ENCODE measurements at places on chromosomes 4 and X.

GRCh38 chr4:13169731-13170525, 314.2 kb downstream of the RAB28 start:
- no peak for DNase-seq

- no peak for DNase-seq
Measured at GRCh38 chrX:109685656-109686078, 47.4 kb downstream of the ACSL4 start.

DNA sequence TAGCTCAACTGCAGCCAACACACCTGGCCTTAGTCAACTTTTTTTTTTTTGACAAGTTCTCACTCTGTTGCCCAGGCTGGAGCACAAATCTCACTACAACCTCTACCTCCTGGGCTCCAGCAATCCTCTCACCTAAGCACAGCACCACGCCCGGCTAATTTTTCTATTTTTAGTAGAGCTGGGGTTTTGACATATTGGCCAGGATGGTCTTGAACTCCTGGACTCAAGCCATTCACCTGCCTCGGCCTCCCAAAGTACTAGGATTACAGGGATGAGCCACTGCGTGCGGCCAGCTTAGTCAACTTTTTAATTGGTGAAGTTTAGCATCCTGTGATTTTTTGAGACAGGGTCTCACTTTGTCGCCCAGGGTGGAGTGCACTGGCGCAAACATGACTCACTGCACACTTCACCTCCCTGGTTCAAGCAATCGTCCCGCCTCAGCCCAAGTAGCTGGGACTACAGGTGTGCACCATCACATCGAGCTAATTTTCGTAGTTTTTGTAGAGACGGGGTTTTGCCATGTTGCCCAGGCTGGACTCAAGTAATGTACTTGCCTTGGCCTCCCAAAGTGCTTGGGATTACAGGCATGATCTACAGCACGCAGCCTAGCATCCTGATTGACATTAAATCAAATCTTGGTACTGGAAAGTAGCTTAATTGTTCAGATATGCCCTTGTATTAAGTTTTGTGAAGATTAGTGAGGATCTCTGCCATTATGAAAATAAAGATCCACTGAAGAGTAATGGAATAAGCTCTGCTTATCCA, 8.3 kb downstream of the HNRNPDL start:
- no peak for DNase-seq

GRCh38 chrX:139179592-139179991, 350.9 kb upstream of the F9 start:
- DNase-seq = no peak

GRCh38 chrX:139798701-139799100, 90.7 kb upstream of the MCF2 start:
- no peak for DNase-seq

- no peak for DNase-seq
Measured at GRCh38 chr4:175450446-175450845, 361.6 kb downstream of the GPM6A start.

DNA sequence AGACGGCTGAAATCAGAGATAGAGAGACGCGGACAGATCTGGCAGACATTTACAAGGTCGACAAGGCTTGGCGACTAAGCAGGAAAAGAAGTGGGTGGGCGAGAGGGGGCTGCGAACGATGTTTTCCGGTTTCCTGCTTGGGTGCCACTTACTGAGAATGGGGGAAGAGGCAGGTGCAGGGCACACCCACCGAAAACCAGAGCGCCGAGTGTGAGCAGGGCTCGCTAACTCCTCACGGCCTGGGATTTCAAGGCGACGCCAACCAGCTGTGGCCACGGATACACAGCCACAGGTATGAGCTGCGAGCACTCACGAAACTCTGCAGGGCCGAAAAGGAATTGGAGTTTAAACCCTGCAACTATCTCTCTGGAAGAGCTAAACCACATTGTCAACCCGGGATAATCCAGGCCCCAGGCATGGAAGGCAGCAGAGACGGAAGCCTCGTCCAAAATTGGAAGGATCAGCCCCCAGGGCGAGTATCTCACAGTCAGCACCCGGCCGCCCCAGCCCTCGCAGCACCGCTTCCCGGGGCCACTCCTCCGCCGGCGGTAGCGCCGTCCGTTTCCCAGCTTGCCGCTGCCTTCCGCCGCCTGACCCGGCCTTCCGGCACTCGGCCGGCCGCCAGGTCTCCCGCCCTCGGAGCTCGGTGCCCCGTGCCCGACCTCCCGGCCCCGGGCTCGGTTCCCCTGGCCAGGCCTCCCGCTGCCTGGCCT, 778 bp downstream of the CASP3 start:
- DNase-seq = peak; percentile 63
